ENCODE measurements at places on chromosomes 3 and 15.

GRCh38 chr3:17320266-17320665 lies 422.2 kb downstream of the TBC1D5 start:
- no peak for DNase-seq

- DNase-seq = no peak
These were observed 103.3 kb downstream of the IL1RAP start for GRCh38 chr3:190617185-190617584.

- DNase-seq = no peak
These were observed at the start of gene ADAMTSL3 for GRCh38 chr15:83653639-83654378. Gene ADAMTSL3 (plus strand): TSS chr15:83654123. CDS start chr15:83655762, 1,639 bp downstream.

DNA sequence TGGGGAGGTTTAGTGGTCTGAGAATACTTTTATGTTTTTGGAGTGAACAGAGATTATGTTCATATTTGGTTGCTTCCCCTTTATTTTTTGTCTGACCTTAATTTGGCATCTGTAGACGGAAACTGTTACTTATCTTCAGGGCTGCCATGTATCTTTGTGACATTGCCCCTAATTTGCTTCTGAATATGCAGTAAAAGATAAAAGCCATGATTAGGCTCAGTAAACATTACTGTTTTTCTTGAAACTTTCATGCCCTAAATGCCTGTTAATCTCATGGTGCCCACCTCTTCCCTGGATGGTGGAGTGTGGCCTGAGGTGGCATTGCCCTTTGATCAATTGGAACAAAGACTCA lies 106.7 kb downstream of the C3orf70 start:
- DNase-seq = no peak

GRCh38 chr3:176941689-176942088 lies 255.6 kb downstream of the TBL1XR1 start:
- DNase-seq = no peak

GRCh38 chr3:177335728-177336127 lies 138.4 kb upstream of the TBL1XR1 start:
- no peak for DNase-seq
